Urinary bladder (tissue), 4 donors: ENCODE measurements at places on chromosomes 12 and 14. TPM values are rescaled to one million over a fixed set of nuclear protein-coding genes. Genes with fewer than 3 reads are reported as not detected.

Gene LMNTD1
- 2.3 TPM for total RNA-seq

Gene PTPRQ
- total RNA-seq = 16.3 TPM

Gene LUM
- 2,635 TPM for total RNA-seq

Gene MGAT2
- 43.5 TPM for total RNA-seq

Gene RASSF9
- total RNA-seq = 10.4 TPM

Gene RNF212B
- total RNA-seq = not detected

Gene MYO1H
- total RNA-seq = not detected

Gene BHLHE41
- total RNA-seq = 3.5 TPM

Gene ABHD4
- total RNA-seq = 13.1 TPM

Gene METAP2
- 59.4 TPM for total RNA-seq

GRCh38 chr12:53694756-53695151 lies 18.9 kb upstream of the ATP5MC2 start:
- no peak for DNase-seq

GRCh38 chr12:107826276-107826675 lies 51.8 kb downstream of the ASCL4 start:
- DNase-seq = no peak

DNA sequence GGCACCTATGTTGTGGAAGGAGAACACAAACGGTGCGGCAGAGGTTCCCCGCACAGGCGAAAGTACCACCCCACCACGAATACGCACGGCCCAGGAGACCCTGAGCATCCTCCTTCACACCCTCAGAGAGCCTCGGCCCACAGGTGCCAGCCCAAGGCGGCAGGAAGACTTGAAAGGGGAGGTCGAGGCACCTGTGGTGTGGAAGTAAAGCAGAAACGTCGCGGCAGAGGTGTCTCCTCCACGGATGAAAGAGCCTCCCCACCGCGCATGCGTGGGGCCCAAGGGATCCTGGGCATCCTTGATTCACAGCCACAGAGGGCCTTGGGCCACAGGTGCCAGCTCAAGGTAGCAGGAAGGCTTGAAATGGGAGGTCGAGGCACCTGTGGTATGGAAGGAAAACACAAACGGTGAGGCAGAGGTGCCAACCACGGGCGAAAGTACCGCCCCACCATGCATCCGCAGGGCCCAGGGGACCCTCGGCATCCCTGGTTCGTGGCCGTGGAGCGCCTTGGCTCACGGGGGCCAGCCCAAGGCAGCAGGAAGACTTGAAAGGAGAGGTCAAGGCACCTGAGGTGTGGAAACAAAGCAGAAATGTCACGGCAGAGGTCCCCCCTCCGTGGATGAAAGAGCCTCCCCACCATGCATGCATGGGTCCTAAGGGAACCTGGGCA lies 380.1 kb downstream of the ALG10 start:
- DNase-seq = no peak

GRCh38 chr14:34103176-34103575 lies 152.3 kb upstream of the EGLN3 start:
- DNase-seq = no peak

GRCh38 chr12:67035121-67035520 lies 234.0 kb upstream of the CAND1 start:
- no peak for DNase-seq

GRCh38 chr12:99875081-99875480 lies 109.7 kb downstream of the ANKS1B start:
- no peak for DNase-seq

- DNase-seq = no peak
These were observed 42.6 kb upstream of the REP15 start for GRCh38 chr12:27653661-27654060.

- DNase-seq = no peak
These were observed 175.8 kb upstream of the HMGA2 start for GRCh38 chr12:65648461-65648860.

DNA sequence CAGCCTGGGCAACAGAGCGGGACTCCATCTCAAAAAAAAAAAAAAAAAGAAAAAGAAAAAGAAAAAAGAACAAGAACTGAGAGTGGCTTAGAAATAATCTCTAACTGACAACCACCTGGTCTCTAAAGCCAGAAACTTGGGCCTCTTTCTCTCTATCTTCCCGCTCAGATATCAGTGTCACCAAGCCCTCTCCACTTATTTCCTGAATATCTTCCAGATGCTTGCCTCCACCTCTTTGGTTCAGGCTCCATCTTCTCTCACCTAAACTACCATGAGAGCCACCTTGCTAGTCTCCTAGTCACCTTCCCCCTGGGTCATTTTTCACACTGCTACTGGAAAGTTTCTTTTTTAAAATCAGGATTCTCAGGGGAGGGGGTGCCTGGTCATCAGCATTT lies 1.8 kb upstream of the TM9SF1 start:
- DNase-seq = no peak

DNA sequence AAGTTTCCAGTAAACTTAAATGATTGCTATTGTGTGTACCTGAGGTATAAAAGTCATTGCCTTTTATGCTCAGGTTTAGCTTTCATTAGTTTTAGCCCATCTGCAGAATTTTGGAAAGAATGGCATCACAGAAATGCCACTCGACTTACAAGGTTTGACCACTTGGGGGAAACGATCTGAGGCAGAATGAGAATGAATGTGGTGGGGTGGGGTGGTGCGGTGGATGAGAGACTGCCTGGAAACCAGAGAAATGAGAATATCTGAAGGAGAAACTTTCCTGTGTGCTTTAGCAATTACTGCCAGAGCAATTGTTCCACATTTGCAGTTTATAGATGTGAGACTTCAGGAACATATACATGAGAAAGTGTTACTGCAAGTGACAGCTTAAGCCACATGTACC lies 225.4 kb upstream of the PDE3A start:
- DNase-seq = no peak

- no peak for DNase-seq
These were observed 38.9 kb downstream of the FOXN3 start for GRCh38 chr14:89378119-89378518.

DNA sequence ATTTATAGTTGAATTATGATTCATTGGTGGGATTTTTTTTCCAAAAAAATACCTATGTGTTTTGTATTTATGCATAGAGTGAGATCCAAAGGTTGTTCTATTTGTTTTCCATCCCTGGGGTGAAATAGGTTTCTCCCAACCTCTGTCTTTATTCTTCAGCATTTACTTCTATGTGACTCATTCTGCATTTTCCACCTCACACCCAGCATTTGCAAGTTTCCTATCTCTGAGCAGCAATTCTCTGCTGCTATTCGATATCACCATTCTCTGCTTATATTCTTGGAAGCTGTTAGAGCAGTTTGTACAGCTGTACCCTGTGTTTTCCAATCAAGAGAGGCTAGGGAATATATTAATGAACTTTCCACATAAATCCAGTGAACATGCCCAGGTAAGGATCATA lies 538.9 kb downstream of the SNAPC1 start:
- DNase-seq = no peak

DNA sequence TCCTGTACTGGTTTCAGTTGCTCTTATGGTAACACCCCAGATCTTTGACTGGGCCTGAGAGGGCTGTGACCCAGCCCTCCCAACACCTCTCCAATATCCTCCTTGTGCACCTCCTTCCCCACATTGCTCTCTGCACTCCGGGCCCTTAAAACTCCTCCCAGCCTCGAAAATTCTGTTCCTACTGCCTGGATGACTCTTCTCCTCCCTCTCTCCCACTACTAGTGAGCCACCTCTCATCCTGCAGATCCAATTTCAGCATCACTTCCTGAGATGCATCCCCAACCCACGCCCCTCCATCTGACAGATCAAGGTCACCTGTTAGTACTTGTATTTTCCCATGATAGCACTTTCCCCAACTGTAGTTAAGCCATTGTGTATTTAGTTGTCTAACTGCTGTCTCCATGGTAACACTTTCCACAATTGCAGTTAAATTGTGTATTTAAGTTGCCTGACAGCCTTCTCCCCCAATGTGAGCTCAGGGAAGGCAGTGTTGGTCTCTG lies 11.5 kb upstream of the NT5DC3 start:
- peak; percentile 66 for DNase-seq

DNA sequence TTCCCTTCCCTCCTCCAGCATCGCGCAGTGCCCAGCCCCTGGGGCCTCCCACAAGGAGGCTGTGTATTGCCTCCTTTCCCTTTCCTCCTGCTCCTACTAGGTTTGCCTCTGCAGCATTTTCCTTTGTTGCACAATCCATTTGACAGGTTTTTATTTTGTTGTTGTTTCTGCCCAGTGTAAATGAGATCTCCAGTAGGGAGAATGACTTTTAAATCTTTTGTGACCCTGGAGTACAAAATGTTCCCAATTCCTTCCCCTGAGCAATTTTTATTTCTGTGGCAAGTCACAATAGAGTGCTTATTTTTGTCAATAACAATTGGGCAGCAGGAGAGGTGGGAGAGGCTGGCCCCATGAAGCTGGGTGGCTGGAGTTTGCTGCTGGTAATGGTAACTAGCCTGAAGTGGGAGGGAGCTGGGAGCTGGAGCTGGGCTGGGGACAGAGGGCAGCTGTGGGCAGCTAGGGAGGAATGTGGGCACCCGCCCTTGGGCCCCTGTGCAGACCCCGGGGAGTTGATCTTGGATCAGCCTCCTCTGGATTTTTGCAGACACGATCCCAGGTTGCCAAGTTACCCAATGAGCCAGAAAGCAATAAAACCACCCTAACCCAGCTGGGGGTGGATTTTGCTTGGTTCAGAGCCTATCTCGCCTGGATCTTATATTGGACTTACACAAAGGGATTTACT lies 160.1 kb downstream of the KTN1 start:
- no peak for DNase-seq

GRCh38 chr12:823028-823698 lies 70.8 kb downstream of the WNK1 start:
- DNase-seq = no peak

GRCh38 chr12:116588390-116589028 lies 29.3 kb downstream of the MAP1LC3B2 start:
- no peak for DNase-seq

DNA sequence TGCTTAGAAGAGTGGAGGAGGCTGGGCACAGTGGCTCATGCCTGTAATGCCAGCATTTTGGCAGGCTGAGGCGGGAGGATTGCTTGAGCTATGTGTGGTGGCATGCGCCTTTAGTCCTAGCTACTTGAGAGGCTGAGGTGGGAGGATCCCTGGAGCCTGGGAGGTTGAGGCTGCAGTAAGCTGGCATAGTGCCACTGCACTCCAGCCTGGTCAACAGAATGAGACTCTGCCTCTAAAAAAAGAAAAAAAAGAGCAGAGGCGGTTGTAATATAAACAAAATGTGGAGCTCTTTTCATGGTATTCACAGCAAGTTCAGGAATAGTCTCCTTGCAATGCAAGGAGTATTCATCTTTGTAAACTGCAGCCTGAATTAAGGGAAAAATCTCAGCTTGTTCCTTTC lies 27.2 kb downstream of the ARID2 start:
- DNase-seq = no peak

DNA sequence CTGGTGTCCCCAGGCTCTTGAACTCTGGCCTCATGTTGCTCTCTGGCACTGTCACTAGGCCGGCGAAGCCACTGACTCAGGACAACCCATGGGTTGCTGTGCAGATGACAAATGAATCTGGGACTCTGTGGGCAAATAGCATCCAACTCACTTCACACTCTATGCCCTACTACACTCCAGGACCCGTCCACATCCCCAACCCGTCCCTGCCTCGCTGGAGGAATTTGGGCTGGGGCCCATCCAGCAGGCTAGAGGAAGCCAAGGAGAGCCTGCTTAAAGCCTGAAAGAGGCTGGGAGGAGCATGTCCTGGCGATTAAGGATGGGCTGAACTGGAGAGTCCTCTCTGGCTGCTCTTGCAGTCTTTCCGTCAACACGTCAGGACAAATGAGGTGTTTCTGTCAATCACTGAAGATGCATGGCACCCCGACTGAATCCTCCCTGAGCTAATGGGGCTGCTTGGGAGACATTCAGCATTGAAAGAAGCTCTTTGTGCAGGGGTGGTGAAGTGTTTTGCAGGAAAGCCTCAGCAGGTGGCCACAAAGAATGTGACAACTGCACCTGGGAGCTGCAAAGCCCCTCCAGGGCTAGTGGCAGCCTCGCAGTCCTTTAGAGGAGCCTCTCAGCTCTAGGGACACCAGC lies 71.7 kb downstream of the ANO2 start:
- no peak for DNase-seq

- DNase-seq = no peak
These were observed 48.2 kb upstream of the DCN start for GRCh38 chr12:91230841-91231240.

- DNase-seq = no peak
These were observed 180.6 kb upstream of the EEA1 start for GRCh38 chr12:93109551-93110203.

- no peak for DNase-seq
These were observed 35.7 kb downstream of the SSH1 start for GRCh38 chr12:108821407-108822397.

DNA sequence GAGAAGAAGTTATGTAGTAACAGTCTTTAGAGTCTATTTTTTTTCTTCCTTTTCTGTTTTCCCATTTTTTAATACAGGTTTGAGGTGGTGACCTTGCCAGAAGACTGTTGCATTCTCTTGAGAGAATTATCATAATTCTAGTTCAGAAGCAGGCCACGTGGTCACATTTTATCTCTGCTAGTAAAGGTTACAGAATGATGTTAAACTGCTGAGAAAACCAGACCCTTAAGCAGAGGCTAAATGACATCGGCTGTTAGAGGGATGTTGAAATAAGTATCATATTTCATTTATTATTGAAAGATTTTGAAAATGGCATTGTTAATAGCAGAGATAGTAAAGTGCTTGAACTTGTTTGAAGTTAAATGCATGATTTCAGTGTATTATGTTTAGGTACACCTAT lies 49.2 kb downstream of the BRMS1L start:
- no peak for DNase-seq

DNA sequence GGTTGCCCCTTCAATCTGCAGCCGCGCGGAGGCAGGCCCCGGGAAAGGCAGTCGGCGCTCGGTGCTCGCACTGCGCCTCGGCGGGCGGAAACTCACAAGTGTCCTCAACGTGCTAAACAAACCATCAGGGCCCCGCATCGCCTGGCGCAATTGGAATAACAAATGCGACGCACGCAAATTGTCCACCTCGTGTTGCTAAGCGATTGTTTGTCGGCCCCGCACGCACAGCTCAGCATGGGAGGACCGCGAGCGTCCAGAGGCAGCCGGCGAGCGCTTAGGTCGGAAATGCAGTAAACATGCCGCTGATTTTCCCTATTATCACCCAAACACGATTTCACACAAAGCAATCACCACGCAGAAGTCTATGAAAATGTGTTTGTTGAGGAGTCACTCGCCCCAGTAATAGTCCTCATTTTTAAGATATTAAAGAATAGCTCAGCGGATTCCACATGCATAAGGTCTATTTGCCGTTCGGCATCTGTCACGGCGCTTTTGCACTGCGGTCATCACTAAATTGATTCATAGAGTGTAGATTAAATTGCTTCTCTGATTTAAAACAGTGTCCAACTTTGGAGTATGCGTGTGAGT lies 3.2 kb upstream of the GSC start:
- no peak for DNase-seq

GRCh38 chr12:45490232-45490881 lies 239.1 kb upstream of the ARID2 start:
- no peak for DNase-seq

DNA sequence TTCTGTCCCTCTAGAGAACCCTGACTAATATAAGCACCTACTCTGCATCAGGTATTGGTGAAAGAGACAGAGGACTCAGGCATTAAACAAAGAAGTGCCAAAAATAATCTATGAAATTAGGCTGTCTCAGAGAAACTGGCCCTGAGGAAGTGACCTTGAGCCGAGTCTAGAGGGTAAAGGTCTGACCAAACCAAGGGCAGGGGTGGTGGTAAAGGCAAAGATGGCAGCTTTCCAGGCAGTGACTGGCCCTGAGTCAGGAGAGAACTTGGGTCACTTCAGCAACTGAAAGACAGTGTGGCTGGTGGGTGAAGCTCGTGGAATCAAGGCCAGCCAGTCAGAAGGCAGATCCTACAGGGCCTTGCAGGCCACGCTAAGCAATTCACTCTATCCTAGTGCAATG lies 30.6 kb downstream of the CDKL1 start:
- DNase-seq = no peak

GRCh38 chr12:26874501-26875296 lies 41.7 kb upstream of the ITPR2 start:
- no peak for DNase-seq
